ENCODE measurements at places on chromosomes 1 and 21.

DNA sequence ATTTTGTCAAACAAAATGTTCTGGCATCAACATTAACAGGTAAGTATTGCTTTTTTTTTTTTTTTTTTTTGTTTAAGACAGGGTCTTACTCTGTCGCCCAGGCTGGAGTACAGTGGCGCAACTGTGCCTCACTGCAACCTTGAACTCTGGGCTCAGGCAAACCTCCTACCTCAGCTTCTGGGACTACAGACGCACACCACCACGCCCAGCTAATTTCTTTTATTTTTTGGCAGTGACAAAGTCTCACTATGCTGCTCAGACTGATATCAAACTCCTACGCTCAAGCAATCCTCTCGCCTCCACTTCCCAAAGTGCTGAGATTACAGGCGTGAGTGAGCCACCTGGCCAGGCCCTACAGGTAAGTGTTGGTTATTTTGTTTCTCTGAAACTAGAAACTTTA is 2.4 kb downstream of the TUT4 start:
- no peak for DNase-seq

DNA sequence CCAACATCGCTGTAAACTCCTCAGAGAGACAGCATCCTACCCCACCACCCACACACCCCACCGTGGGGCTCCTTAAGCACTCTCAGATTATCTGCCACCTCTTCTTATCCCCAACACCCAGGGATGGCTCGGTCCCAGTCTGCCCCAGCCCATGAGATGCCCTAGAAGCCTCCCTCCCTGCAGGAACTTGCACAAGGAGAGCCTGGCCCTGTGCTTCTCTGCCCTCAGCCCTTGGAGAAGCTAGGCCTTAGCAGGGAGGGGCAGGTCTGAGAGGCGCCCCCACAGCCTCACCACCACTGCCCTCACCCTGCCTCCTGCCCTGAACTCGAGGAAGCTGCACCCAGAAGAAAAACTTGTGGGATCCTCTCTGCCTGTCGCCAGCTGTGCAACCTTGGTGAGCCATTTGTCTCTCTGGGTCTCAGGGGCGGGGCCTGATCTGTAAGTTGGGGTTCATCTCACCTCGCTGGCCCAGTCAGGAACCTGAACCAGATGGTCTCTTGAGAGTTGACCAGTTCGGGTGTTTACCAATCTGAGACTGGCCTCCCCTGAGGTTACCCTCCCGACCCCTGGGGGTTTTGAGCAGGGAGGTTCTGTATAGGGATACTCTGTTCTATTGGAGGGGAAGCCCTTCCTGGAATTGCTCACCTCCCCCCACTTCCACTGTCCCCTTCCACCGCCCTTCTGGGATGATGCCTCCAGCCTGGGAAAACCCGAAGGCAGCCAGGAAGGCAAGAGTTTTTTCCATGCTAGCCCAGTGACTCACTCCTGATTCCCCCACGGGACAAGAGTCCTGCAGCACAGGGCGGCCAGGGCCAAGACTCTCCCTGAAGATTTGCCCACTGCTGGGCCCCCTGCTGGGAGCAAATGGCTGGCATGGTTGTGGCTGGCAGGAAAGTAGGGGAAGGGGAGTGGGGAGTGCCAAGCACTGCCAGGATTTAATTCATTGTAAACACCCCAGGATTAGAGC is at the start of gene S100A3:
S100A3 (minus strand) TSS at position 537 of the 967 bp plus-strand sequence. CDS start 773 bp downstream, outside the sequence.
- no peak for DNase-seq

DNA sequence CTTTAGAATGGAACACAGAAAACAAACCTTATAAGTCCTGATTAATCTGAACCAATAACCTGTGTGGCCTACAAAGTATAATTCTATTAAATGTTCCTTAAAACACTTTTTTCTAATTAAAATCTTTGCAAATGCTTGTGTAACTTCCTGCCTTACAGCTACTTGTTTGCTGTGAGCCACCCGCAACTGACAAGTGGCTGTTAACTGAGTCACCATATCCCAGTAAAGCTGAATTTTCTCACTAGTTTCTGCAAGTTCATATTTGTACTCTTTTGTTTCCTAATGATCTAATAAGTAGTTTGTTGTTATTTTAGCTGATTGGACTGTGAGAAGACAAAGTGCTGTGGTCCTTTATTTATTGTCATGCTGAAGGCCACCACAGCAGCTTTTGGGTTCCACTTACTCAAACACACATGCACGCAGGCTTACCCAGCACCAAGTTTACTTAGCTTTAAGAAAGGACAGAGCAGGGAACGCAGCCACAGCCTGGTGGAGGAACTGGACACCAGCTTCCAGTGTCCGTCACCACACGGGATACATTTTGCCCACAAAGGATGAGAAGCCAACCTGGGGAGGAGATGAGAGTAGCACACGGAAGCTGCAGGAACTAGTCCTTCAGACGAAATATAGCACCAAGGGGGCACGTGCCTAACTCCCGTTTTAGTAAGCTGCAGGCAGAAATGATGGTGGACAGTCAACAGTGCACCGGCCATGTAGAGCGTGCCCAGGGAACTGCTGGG is 47.8 kb downstream of the LCA5L start:
- DNase-seq, result no peak

DNA sequence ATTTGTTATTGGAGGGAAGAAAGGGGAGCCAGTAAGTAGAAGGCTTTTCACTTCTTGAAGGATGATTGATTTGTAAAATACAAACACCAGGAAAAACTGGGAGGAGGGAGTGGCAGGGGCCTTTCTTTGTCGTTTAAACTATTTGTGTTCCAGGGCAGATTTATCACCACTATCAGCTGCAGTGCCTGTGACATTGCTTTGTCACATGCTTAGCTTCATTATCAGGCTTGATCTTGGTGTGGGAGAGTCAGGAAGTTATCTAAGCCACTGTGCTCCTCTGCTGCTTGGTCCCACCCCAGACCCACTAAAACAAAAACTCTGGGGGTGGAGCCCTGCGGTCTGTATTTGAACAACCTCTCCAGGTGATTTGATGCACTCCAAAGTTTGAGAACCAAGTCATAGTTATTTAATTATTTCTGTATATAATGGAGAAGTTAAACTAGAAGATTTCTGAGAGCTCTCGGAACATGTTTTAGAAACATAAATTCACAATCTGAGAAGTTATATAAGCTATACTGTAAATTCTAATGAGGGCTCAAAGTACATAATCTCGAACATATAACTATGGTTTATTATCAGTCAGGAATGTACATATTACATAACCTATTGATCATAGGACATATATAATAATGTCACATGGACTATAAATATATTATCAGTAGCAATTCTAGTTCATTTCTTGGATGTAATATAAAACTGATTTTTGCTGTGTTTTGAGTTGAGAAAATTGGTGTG is 87.9 kb downstream of the CDC14A start:
- no peak for DNase-seq

- DNase-seq, result no peak
Observed at GRCh38 chr1:160795951-160796383, at the start of gene LY9. LY9 (plus strand) TSS chr1:160796174; CDS start chr1:160796188, 14 bp downstream.

DNA sequence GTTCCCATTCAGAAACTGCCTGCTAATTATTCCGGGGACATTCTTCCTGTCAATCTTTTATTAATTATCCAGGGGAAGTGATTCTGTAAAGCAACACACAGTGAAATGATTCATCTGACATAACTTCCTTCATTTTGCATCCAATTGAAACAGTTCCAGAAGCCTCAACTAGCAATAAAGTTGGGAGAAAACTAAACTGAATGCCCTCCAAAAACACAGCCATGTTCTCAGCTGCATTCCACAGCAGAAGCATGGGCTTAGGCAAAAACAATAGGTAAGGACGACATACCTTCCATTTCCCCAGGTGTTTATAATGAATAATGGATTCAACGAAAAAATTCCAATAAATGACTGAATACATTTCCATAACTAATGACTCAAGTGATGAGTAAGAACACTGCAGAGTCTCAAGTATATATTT is 36.9 kb upstream of the TARBP1 start:
- no peak for DNase-seq

- no peak for DNase-seq
Observed at GRCh38 chr1:169731446-169731845, 2.4 kb downstream of the SELE start.

- no peak for DNase-seq
Observed at GRCh38 chr1:18154430-18155194, 47.0 kb downstream of the IGSF21 start.

DNA sequence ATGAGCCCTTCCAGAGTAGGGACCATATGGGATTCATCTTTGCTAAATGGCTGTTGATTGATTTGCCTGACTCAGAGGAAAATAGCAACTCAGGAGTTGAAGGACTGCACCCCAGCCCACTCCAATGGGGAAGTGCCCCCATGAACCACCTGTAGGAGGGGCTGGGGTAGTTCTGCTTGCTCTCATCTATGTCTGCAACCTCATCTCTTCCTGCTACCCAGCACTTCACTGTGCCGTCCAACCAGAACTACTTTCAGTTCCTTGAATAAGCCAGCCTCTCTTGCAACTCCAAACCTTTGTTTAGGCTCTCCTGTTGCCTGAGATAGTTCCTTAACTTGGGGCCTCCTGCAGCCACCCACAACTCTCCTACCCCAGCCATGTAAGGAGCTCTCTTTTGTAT is 26.6 kb downstream of the BEND5 start:
- DNase-seq, result no peak

DNA sequence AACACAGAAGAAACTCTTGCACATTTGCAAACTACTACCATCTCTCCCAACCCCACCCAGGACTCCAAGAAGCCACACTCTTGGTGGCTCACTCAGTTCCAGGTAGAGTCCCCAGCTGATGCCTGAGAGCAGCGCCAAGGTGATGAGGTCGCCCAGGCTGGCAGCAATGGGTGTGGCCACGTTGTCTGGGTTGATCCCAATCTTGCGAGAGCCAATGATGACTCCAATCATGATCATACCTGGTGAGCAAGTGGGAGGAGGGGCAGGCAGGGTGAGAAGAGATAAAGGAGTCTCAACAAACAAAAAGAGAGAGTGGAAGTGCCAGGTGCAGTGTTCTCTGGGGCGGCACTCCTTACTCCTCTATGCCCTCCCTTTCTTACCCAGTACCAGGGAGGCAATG is 14.4 kb downstream of the SLC41A1 start:
- no peak for DNase-seq

DNA sequence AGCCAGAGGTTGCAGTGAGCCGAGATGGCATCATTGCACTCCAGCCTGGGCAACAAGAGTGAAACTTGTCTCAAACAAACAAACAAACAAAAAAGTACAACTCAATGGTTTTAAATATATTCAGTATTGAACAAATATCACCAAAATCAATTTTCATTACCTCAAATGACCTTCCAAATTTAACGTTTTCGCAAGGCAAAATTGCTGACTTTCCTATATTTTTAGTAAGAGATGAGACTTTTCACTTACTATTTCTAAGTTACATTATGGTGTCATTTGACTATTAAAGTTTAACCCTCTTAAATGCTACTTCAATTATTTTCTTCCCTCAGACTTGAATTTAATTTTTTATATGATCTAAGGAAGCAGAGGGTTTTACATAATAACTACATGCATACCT is 23.0 kb upstream of the ABCB10 start:
- no peak for DNase-seq

DNA sequence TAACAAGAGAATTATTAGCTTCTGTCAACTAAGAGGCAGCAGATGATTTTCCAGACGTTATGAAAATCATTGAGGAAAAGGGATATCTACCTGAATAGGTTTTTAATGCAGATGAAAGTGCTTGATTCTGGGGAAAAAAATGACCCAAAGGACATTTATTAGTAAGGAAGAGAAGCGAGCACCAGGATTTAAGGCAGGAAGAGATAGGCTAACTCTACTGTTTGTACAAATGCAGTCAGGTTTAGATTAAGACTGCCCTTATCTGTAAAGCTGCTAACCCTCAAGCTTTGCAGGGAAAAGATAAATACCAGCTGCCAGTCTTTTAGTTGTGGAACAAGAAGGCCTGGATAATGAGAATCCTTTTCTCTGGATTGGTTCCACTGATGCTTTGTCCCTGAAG is 33.0 kb upstream of the LRIG2 start:
- DNase-seq, result no peak

GRCh38 chr1:245956225-245956624 is 550.9 kb downstream of the SMYD3 start:
- peak; percentile 32 for DNase-seq

DNA sequence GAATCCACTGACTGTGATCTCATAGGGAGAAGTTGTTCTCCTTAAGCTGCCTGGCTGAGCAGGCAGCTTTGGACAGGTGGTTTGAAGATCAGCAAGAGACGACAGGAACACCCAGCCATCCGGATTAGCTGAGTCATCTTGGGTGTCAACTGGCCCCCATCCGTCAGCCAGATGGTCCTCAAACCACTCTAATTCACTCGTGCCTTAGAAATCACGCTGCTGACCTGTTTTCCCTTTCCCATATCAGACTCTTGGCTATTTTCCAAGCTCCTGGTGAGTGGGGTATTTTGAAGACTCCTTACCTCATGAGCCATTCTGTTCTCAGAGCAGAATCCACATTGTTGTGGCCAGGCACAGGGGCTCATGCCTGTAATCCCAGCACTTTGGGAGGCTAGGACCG is 149.1 kb upstream of the L1TD1 start:
- DNase-seq, result no peak

- DNase-seq, result no peak
Observed at GRCh38 chr1:241212628-241213027, 144.4 kb downstream of the RGS7 start.

DNA sequence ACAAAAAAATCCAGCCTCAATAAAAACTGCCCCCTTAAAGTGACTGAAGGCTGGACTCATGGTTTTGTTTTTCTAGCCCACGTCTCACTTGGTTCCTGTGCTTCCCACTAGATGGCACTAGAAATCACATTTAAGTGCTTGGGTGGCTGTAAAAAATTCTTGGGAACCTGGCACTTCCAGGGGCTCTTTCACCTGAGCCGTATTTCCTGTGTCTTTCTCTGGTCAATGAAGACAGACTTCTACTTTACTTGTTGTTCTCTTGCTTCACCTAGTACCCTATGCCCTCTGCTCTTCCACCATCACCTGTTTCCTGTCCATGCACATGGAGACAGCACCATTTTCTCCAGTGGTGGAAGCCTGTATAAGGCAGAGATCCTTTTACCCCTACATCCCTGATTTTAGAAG is 20.0 kb downstream of the METTL13 start:
- DNase-seq, result no peak

GRCh38 chr1:110087812-110088738 is 17.6 kb upstream of the ALX3 start:
- peak; percentile 48 for DNase-seq

GRCh38 chr1:111837393-111837792 is 81.7 kb downstream of the DDX20 start:
- DNase-seq, result no peak

GRCh38 chr1:234921266-234922062 is 207.2 kb downstream of the TOMM20 start:
- DNase-seq, result no peak

DNA sequence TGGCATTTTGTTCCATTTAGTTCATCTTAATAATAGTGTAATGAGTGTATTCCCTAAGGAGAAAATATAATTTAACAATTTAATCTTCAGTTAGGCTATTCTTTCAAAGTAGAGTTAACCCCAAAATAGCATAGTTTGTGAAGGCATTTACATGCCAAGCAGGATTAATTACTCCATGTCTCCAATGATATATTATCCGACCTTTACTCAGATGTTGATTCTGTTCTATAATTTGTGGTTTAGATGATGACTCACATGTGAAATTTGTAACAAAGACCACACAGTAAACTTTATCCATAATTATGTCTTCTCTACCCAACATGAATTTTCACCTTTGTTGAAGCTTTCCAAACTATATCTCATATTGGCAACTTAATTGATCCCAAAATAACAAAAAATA is 2065.2 kb downstream of the MRPL39 start:
- no peak for DNase-seq

Measured in CMK (cell line).